NCI-H524 (cell line): ENCODE measurements at places on chromosomes 13 and 19.

DNA sequence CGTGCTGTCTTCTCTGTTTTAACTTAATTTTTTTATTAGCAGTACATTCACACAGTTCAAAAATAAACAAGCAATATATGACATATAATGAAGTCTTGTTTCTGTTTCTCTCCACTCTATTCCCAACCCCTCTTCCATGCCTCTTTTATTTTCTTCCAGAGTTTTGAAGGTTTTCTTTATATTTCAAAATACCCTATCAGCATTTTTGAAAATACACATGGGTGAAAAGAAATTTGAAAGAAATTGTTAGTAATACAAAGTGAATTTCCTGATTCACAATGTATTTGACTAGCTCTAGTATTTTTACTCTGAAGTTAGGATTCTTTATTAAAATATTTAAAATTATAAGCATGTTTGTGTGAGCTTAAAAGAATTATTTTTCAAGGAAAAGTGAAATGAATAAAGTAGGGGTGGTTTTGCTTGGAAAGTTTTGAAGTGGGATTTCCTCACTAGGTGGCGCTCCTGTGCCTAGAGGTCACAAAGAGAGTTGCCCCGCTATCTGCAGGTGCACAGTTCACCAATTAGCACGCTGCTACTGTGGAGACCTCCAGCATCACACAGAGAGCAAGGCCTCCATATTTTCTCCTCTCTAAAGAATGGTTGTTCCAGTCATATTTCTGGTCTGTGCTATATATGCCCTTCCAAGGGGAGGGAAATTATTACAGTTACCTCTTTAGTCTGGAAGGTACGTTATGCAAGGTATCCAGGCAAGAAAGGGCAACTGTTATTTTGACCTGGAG lies 37.6 kb downstream of the SOX21 start:
- peak; percentile 54 for DNase-seq

GRCh38 chr19:33214596-33214995 lies 11.1 kb downstream of the SLC7A10 start:
- peak; percentile 93 for DNase-seq

GRCh38 chr19:49136771-49137171 lies 17.4 kb downstream of the PPFIA3 start:
- DNase-seq: no peak

DNA sequence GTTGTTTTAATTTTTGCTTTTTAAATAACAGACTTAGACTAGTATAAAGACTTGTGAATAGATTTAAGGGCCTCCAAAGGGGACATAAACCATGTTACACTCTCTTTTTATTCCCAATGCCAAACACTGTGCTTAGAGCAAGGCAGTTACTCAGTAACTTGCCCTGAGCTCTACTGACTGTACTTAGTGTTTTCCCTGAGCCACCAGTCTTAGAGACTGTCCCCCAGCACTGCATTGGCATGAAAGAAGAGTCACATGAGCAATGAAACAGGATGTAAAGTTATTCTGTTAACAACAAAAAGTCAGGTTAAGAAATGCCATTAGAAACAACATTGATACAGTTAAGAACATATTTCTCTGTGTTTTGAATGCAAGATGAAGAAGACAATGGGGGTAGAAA lies 187.9 kb downstream of the TBC1D4 start:
- DNase-seq: no peak

DNA sequence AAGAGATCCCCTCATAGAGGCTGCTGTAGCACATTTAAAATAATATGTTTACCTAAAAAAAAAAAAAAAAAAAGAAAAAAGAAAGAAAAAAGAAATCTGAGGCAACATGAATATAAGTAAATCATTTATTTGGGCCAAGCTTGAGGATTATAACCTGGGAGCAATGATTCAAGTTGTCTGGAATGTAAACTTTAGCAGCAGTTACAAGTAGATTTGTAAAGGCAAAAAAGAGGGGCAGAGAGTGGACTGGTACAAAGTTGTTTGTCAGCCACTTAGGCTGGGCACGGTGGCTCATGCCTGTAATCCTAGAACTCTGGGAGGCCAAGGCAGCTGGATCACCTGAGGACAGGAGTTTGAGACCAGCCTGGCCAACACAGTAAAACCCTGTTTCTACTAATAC lies 11.3 kb downstream of the ZNF43 start:
- DNase-seq: no peak

DNA sequence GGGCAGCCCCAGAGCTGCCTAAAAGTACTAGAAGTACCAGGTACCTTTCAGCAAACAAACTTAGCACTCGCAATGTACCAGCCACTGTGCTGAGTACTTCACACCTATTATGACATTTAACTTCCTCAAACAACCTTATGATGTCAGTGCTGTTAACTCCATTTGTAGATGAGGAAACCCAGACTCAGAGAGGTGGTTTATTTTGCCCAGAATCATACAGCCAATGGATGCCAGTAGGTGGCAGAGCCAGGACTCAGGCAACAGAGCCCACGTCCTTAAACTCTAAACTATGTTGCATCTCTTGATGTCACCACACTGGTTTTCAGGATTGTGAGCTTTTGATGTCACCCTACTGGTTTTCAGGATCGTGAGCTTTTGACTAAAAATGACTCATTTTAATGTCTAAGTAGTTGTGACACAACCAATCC lies 78.9 kb downstream of the FLT1 start:
- no peak for DNase-seq

DNA sequence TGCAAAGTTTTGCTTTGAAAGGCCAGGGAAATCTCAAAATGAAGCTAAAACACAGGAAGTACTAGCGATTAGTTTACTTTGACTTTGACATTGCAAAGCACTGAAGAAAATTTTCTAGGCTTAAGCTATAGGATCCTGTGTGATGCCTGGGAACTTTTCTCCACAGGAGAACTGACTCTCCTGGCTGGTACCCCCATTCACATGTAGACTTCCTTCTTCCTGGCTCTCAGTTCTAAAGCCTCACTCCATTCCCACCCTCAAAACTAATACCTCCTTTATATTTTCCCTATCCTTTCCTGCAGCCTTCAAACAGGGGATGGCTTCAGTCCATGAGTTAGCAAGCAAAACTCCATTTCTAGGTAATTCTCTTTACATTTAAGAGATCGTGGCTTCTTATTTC lies 189.5 kb downstream of the SLITRK1 start:
- DNase-seq: no peak

- peak; percentile 55 for DNase-seq
These were observed 60.4 kb downstream of the KCNRG start for GRCh38 chr13:50075619-50076097.

- no peak for DNase-seq
These were observed 468.9 kb downstream of the UQCRFS1 start for GRCh38 chr19:28744014-28744413.

DNA sequence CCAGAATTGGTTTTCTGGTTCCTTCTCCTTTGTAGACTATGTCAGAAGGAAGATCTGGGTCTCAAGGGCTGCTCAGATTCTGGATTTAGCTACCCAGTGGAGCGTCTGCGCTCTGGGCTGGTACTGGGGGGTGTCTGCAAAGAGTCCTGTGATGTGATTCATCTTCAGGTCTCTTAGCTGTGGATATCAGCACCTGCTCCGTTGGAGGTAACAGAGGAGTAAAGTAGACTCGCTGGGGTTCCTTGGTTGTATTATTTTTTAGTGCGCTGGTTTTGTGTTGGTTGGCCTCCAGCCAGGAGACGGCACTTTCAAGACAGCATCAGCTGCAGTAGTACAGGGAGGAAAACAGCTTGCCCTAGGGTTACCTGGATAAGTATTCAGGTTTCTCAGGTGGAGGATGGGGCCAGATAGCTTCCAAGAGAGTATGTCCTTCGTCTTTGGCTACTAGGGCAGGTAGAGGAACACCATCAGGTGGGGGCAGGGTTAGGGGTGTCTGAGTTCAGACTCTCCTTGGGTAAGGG lies 10.4 kb upstream of the KLK15 start:
- DNase-seq: no peak

- no peak for DNase-seq
These were observed 40.9 kb upstream of the VSTM2B start for GRCh38 chr19:29484876-29485275.

GRCh38 chr13:40398065-40398464 lies 268.4 kb downstream of the FOXO1 start:
- no peak for DNase-seq

GRCh38 chr13:102556806-102557205 lies 40.0 kb upstream of the TPP2 start:
- DNase-seq: no peak

DNA sequence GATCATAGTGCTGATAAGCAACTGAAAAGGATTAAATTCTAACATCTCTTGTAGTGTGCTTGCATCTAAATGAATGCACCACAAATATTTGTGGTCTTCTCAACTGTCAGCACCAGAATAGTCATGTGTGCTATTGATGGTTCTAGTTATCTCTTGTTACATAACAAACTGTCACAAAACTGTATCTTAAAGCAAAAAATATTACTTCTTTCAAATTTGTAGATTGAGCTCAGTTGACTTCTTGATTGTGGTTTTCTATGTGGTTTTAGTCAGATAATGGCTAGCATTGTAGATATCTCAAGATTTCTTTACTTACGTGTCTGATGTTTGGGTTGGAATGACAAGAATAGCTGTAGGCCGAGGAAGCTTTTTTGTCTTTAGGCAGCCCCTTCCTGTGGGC lies 431.3 kb downstream of the SLITRK6 start:
- DNase-seq: no peak

DNA sequence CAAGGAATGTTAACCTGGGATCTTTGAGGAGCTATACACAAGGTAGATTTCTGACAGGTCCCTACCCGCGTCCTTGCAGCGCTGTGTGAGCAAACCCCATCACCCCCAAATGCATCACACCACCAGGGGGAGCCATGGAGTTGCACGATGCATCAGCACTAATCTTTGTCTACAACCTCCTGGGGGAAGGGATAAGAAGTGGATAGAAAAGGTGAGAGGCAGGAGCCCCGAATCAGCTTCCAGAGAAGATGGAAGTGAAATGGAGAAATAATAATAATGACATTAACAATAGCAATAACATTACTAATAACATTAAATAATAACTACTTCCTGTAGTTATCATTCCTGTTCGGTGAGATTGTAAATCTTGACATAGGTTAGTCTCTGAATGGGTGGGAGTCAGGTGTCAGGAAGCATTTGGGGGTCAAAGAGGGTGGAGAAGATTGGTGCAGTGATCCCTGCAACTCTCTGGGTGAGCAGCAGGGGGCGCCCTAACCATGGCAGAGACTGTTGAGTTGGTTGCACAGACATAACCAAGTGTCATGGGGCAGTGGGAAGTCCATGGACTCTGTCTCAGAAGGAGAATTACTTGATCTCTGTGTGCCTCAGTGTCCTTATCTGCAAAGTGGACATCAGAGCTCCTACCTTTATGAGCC lies 16.5 kb downstream of the SIGLEC7 start:
- DNase-seq: peak; percentile 18

GRCh38 chr19:39941151-39941550 lies 6.7 kb upstream of the FCGBP start:
- DNase-seq: no peak

GRCh38 chr19:2476451-2477140 lies 669 bp downstream of the GADD45B start:
- DNase-seq: no peak

DNA sequence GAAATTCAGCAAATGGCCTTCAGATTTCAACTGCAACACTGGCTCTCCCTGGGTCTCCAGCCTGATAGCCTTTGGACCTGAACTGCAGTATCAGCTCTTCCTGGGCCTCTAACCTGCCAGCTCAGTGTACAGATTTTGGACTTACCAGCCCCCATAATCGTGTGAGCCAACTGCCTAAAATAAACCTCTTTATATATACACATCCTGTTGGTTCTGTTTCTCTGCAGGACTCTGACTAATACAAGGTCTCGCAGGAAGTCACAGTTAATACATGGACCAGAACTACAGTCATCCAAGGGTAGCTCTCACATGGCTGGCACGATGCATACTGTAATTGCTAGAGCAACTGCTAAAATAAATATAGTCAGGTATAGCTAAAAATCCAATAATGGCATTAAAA lies 85.1 kb downstream of the KATNAL1 start:
- no peak for DNase-seq

DNA sequence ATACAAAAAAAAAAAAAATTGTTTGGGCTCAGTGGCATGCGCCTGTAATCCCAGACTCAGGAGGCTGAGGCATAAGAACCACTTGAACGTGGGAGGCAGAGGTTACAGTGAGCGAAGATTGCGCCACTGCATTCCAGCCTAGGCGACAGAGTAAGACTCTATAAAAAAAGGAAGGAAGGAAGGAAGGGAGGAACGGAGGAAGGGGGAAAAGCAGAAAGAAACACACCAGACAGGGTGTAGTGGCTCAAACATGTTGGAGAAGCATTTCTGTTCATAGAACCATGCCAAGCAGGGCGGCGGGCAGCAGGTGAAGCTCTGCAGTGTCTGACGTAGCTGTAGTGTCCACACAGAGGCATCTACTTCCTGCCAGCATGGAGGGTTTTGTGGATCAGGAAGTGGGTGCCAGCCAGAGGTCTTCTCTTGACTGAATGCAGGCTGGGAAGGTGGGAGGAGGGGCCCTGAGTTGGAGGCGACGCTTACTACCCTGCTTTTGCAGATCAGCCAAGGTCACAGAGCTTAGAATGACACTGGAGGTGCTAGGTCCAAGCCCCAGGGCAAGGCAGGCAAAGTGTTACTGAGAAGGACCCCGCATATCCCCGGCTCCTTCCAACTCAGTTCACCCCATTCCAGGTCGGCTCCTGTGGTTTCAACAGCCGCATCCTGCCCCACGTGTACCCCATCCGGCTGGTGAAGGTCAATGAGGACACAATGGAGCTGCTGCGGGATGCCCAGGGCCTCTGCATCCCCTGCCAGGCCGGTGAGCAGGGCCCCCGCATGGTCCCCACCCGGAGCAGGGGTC lies 11.6 kb upstream of the PGLS start:
- DNase-seq: no peak

GRCh38 chr19:58097349-58097748 lies 682 bp downstream of the ZSCAN18 start:
- no peak for DNase-seq

DNA sequence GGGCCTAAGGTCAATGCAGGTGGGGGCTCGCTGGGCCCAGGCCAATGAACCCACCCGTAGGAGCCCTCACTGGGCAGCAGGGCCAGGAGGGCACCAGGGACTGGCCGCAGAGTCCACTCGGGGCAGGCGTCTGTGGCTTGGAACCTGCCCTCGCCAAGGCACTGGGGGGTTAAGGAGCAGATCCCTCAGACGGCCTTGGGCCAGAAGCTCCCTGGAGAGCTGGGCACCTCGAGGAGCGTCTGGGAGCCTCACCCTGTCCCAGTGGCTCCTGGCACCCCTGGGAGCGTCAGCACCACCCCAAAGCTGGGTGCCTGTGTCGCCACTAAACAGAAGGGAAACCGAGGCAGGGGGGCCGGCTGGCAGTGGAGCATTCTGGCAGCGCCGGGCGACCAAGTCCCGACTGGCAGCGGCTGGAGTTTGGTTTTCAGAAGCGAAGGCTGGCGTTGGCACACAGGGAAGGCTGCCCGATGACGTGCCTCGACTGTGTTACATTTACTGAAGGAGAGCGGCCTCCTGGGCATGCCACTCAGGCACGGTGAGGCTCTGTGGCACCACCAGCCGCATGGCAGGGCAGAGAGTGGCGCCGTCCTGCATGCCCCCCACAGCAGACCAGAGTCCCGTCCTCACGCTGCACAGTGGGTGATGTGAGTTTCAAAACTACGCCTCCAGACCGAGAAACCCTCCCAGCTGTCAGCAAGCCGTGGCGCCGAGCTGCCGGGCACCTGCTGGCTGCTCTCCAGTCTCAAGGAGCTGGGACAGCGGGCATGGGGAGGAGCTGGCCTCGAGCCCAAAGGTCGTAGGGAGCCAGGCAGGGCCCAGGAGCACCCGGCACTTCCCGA lies 9.2 kb upstream of the MEX3D start:
- no peak for DNase-seq

GRCh38 chr13:99905814-99906213 lies 65.8 kb downstream of the ZIC5 start:
- DNase-seq: no peak
